ENCODE measurements at places on chromosomes 2 and 18.

DNA sequence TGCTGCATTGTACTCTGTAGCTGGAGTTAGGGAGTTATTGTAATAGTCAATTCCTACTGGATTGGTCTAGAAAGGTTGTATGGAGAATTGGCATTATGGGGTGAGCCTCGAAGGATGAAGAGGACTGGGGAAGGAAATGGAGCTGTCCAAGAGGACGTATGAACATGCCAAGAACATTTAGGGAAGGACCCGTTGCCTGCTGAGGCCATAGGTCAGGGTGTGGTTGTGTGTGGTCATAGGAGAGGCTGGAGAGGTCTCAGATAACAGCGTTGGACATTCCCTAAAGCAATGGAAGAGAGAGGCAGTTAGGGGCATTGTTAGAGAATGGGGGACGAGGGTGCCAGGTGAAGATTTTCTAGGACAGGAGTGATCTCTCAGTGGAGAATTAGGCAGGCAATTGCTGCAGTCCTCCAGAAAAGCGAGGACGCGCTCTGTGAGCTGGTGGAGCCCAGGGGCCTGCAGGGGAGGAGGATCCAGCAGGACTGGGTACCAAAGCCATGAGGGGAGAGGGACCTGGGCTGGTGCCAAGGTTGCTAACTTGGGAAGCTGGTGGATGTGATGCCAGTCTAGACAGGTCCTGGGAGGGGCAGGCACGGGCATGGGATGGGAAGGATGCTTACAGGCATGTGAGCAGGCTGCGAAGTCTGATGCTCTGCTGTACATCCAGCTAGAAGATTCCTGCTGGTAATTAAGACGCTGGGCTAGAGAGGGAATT is 9.4 kb upstream of the PSD4 start:
- H3K36me3 ChIP-seq = peaks cover 2% of the 10 kb centered on the region
- no peaks in the 10 kb centered on the region for H3K27me3 ChIP-seq
- no peak overlapping the region for H3K27ac ChIP-seq
- H3K4me1 ChIP-seq = peaks cover 41% of the 10 kb centered on the region
- DNase-seq = no peak

GRCh38 chr2:44940732-44941464 is 604 bp upstream of the SIX3 start:
- no peak overlapping the region for H3K27ac ChIP-seq
- peak overlapping the region; percentile 63 for H3K4me3 ChIP-seq
- peaks cover 86% of the 10 kb centered on the region for H3K27me3 ChIP-seq
- peaks cover 40% of the 10 kb centered on the region for H3K4me1 ChIP-seq
- peaks cover 2% of the 10 kb centered on the region for H3K36me3 ChIP-seq

DNA sequence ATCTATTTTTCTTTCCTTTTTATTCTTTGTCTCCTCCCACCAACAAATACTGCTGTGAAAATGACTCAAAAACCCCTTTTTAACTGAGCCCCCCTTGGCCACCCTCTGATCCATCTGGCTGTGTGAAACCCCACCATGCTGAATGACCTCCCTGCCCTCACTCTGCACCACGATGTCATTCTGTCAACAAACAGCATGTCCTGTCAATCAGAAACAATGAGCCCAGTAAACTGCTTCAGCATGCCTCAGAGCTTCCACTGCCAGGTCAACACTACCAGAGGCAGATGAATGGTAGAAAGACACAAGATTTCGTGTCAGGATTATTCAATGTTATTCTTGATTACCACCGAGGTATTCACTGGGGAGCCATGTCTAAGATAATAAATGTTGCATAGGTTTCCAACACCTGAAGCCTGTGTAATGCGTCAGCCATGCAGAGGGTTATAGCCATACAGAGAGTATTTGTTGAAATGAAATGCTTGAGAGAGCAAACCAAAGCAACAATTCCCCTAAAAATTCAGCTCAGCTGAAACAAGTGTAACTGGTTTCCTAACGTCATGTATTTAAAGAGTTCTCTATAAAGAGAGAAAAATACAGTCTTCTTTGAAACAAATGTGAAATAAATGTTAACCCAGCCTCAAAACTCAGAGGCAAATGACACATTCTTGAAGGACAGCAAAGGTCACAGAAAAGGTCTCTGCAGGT is 76.7 kb downstream of the LRP2 start:
- no peak overlapping the region for H3K27ac ChIP-seq
- H3K36me3 ChIP-seq = no peaks in the 10 kb centered on the region
- H3K4me3 ChIP-seq = no peak overlapping the region
- H3K27me3 ChIP-seq = peaks cover 2% of the 10 kb centered on the region

DNA sequence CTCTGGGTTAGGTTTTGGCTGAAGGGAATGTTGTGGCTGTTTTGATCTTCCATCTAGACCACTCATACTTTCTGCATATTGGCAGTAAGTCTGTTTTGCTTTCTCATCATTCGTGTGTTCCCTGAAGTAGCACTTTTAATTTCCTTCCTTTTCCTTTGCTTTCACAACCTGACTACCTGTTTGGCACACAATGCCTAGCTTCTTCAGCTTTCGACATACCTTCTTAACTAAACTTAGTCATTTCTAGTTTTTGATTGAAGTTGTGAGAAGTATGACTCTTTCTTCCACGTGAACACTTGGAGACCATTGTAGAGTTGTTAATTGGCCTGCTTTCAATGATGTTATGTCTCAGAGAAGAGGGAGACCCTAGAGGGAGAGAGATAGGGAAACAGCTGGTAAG is 123.6 kb upstream of the EPB41L3 start:
- H3K4me3 ChIP-seq = no peak overlapping the region
- no peaks in the 10 kb centered on the region for H3K27me3 ChIP-seq
- H3K4me1 ChIP-seq = no peaks in the 10 kb centered on the region
- H3K36me3 ChIP-seq = no peaks in the 10 kb centered on the region
- no peak overlapping the region for H3K27ac ChIP-seq
- DNase-seq = no peak

GRCh38 chr2:64223055-64223454 is 78.8 kb upstream of the PELI1 start:
- DNase-seq = no peak
- H3K4me3 ChIP-seq = no peak overlapping the region
- H3K27ac ChIP-seq = peak overlapping the region; percentile 76
- peaks cover 32% of the 10 kb centered on the region for H3K4me1 ChIP-seq
- peaks cover 2% of the 10 kb centered on the region for H3K36me3 ChIP-seq

GRCh38 chr2:121489284-121489683 is 41.4 kb upstream of the RNU4ATAC start:
- no peak overlapping the region for H3K27ac ChIP-seq
- H3K4me3 ChIP-seq = no peak overlapping the region
- H3K4me1 ChIP-seq = peaks cover 23% of the 10 kb centered on the region

DNA sequence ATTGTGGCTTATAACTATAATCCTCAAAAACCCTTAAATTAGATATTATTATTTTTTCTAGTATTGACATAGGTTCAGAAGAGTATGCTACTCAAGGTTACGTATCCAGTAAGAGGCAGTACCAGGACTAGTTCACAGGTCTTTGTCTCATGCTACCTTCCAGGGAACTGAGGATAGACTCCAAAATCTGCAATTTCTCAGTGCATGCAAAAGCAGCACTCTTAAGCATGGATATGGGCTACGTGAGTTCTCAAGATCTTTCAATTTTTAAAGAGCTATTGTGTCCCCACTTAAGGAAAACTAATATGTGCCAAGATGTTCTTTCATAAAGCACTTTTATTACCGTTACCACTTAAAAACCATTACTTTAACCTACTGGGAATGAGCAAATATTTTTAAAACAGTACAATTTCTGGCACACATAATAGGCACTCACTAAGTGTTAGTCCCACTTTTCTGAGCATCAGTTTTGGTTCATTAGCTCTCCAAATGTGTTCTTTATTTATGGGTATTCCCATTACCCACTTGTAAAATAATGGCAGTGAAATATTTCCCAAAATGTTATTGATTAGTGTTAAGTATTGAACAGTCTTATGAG is 113.8 kb upstream of the TTN start:
- no peaks in the 10 kb centered on the region for H3K36me3 ChIP-seq
- H3K4me1 ChIP-seq = no peaks in the 10 kb centered on the region
- H3K27me3 ChIP-seq = no peaks in the 10 kb centered on the region
- DNase-seq = no peak

GRCh38 chr18:22604390-22604985 is 186.8 kb upstream of the CTAGE1 start:
- no peak for DNase-seq
- H3K4me3 ChIP-seq = no peak overlapping the region
- H3K36me3 ChIP-seq = no peaks in the 10 kb centered on the region
- H3K27me3 ChIP-seq = no peaks in the 10 kb centered on the region
- H3K4me1 ChIP-seq = no peaks in the 10 kb centered on the region

DNA sequence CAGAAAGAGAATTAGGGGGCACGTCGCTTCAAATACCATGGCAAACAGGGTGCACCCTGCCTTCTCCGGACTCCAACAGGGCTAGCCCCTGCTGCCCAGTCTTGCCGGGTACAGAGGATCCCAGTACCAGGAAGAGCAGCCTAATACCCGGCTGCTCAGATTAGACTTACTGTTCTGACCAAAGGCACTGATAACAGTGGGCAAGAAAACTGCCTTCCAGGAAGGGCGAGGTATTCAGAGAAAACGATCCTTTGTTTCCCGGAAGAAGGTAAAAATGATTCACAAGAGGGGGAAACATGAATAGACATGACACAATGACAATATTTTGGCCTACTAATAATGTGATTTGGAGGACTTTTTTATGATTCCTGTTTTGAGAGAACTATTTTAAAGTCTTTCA is 99.9 kb downstream of the SS18 start:
- no peaks in the 10 kb centered on the region for H3K36me3 ChIP-seq
- DNase-seq = no peak
- H3K4me1 ChIP-seq = no peaks in the 10 kb centered on the region
- peaks cover 2% of the 10 kb centered on the region for H3K27me3 ChIP-seq

- no peaks in the 10 kb centered on the region for H3K27me3 ChIP-seq
- H3K4me3 ChIP-seq = no peak overlapping the region
- peaks cover 28% of the 10 kb centered on the region for H3K4me1 ChIP-seq
- no peak for DNase-seq
- no peaks in the 10 kb centered on the region for H3K36me3 ChIP-seq
- no peak overlapping the region for H3K27ac ChIP-seq
Observed at GRCh38 chr2:37854676-37855282, 70.3 kb upstream of the RMDN2 start.

DNA sequence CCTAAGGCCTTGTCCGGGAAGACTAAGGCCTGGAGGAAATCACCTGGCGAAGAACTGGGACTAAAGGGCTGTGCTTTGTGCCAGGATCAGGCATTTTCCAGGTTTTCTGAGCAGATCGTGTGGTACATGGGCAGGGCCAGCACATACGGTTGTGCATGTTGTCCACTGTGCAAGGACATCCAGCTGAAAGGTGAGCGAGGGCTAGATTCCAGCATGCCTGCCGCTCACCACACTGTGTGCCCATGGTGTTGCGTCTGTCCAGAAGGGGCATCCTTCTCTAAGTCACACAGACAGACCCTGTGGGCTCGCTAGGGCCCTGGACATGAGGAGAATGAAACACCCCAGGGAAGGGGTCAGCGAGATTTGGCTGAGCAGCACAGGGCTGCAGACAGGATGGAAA is 80.3 kb upstream of the TAF1B start:
- peaks cover 70% of the 10 kb centered on the region for H3K4me1 ChIP-seq
- DNase-seq = no peak
- no peaks in the 10 kb centered on the region for H3K27me3 ChIP-seq
- no peak overlapping the region for H3K4me3 ChIP-seq
- H3K27ac ChIP-seq = no peak overlapping the region
- H3K36me3 ChIP-seq = no peaks in the 10 kb centered on the region

- H3K4me3 ChIP-seq = no peak overlapping the region
- DNase-seq = no peak
- H3K4me1 ChIP-seq = no peaks in the 10 kb centered on the region
- no peaks in the 10 kb centered on the region for H3K27me3 ChIP-seq
- no peak overlapping the region for H3K27ac ChIP-seq
Observed at GRCh38 chr2:163554864-163555263, 180.9 kb downstream of the FIGN start.

- peaks cover 58% of the 10 kb centered on the region for H3K4me1 ChIP-seq
- H3K27me3 ChIP-seq = no peaks in the 10 kb centered on the region
- no peak overlapping the region for H3K4me3 ChIP-seq
Observed at GRCh38 chr2:26772064-26773001, 8.2 kb downstream of the SLC35F6 start.

DNA sequence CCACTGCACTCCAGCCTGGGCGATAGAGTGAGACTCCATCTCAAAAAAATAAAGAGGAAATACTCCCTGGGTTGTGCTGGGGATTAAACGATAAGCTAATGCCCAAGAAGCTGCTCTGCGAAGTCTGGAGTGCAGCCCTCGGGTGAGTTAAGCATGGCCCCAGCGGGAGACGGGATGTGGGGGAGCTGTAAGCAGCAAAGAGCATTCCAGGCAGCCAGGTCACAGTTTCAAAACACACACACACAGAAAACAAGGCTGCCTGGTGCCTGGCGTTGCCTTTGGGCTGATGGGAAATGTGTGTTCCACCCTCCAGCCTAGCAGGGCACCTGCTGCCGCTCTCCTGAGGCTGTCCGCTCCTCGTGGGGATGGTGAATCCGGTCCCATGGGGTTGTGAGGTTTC is 24.1 kb downstream of the ODC1 start:
- no peak overlapping the region for H3K27ac ChIP-seq
- no peaks in the 10 kb centered on the region for H3K4me1 ChIP-seq
- peaks cover 2% of the 10 kb centered on the region for H3K36me3 ChIP-seq
- DNase-seq = no peak
- no peaks in the 10 kb centered on the region for H3K27me3 ChIP-seq

GRCh38 chr2:237254369-237254861 is 159.5 kb downstream of the COL6A3 start:
- no peak overlapping the region for H3K27ac ChIP-seq
- no peaks in the 10 kb centered on the region for H3K4me1 ChIP-seq
- no peak overlapping the region for H3K4me3 ChIP-seq
- H3K36me3 ChIP-seq = no peaks in the 10 kb centered on the region
- DNase-seq = no peak
- peaks cover 16% of the 10 kb centered on the region for H3K27me3 ChIP-seq
